ENCODE measurements at places on chromosomes 6 and 20.

DNA sequence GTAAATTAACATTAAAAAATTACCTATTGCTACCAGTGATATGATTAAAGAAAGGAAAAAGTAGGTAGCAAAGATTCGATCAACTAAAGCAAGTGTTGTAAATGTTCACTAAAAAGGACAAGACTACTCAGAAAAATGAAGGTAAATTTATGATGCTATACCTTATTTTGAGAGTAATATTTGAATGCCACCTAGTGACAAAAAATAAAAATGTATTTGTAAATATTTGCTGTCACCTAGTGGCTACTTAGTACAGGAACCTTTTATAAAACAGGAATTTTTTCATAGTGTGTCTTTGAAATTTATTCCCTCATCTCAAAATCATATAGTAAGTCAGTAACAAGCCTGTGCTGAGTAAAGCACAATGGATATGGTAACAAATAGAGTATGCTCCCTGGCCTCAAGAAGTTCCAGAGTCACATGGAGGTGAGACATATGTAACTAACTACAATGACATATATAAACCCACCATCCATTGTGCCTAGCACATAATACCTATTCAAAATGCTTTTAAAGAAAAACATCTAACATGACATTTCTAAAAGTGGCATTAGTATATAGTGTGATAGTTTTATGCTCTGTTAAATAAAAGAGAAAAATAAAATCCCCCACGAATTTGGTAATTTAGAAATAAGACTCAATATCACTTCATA lies 193.1 kb upstream of the SIM1 start:
- peak; percentile 67 for DNase-seq

DNA sequence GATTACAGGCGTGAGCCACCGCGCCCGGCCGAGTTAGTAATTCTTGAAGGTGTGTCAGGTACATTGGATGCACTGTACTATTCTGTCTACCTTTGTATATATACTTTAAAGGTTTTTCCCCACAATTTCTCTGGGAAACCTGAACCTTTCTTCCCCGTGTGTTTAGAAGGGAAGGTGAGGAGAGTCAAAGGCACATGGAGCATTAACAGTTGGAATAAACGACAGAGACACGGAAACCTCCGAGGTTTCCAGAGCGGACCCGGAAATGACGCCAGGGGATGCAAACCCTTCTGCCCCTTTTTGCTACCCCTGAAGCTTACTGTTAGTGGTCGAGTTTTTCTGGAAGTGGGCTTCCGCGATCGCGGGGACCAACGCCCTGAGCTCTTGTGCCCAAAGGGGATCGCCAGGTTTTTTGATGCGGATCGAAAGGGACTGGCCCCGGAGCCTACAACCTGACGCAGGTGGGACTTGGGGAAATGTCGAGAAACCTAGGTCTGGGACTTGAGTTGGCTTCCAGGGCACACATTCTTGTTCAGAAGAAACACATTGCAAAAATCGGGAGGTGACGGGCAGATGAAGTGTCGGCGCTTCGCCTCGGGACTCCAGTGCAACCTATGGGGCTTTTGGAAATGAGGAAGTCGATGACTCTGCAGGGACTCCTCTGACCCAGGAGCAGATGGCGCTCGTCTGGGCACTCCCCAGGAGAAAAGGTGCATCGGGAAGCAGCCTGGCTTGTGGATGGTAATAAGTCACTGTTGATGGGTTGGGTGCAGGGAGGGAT lies 218.2 kb downstream of the OR2B2 start:
- DNase-seq, result peak; percentile 22

- DNase-seq, result no peak
Measured at GRCh38 chr6:157688275-157688959, 134.6 kb upstream of the SNX9 start.

- DNase-seq, result peak; percentile 72
Measured at GRCh38 chr20:2523919-2524708, 12.3 kb upstream of the TMC2 start.

GRCh38 chr20:34952671-34953070 lies 2.9 kb downstream of the GSS start:
- no peak for DNase-seq

DNA sequence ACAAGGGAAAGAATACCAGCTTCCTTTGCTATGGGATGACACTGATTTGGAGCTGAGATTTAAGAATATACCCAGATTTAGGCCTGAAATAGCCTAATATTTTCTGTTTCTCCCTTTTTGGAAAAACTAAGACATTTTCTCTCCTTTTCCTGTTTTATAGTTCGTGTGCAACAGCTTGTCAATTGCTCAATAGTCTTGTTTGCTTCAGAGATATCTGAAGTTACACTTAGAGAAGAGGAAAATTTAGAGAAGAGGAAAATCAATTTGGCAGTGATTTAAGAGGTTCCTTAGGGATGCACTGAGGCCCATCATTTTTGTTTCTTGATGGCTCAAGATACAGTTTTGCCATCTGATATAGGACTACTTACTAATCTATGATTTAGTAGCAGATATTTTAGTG lies 398.6 kb downstream of the RFPL4B start:
- DNase-seq, result no peak

GRCh38 chr6:136809091-136809860 lies 13.1 kb upstream of the PEX7 start:
- no peak for DNase-seq

DNA sequence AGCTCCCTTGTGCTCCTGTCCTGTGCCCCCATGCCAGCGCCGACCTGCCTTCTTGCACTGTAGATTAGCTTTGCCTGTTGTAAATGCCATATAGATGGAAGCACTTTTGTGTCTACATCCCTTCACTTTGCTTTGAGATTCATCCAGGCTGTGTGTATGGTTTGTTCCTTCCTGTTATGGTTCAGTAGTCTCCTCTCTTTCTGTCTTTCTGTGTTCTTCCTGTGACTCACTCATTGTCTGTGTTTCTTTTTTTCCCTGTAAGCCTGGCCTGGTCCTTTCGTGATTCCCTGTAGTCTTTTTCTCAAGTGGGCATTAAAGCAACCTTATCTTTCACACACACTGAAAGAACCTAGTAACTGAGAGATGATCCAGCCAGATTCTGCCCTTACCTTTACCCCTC lies 66.6 kb downstream of the JARID2 start:
- DNase-seq, result no peak

GRCh38 chr20:54291339-54292010 lies 83.6 kb downstream of the PFDN4 start:
- DNase-seq, result no peak

DNA sequence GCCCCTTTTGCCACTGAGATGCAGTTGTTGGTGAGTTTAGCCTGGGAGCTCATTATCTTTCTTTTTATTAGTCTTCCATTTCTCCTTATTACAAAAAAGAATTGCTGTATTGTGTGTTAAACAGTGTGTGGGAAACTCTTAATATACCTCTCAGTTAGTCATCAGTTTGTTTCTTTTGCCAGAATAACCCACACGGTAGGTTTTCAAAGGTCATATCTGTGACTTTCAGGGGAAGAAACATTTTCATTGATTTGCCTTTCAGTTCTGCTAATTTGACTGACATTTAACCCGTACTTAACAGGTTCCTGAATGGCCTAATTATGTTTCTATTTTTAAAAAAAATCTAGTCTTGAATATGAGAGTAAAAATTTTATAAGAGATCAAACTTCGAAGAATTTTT lies 145.3 kb downstream of the KHDC1L start:
- no peak for DNase-seq

GRCh38 chr6:157557559-157557958 lies 176.6 kb downstream of the ZDHHC14 start:
- DNase-seq, result no peak
